Non-pigmented ciliary epithelial cell (primary cell): ENCODE measurements at places on chromosomes 13 and 19.

DNA sequence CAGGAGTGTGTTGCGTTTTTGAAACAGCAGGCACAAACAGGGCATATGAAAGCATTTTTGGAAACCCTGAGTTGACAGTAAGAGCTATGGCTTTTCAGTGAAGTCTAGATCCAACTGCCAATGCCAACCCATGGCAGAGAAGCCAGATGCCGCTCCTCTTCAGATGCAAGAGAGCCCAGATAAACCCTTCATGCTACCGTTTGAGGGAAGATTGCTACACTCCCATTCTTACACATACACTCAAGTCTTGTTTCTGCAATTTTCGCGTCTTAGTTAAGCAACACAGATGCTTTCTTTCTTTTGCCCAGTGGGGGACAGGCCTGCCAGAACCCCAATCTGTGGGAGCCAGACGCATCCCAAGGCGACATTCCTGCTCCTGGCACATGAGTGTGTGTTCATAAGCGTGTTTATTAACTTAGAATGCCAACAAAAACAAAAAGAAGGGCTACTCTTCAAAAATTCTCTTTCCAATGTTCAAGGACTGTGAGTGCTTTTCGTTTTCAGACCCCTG lies 10.4 kb downstream of the BORCS8 start:
- no peak for DNase-seq

DNA sequence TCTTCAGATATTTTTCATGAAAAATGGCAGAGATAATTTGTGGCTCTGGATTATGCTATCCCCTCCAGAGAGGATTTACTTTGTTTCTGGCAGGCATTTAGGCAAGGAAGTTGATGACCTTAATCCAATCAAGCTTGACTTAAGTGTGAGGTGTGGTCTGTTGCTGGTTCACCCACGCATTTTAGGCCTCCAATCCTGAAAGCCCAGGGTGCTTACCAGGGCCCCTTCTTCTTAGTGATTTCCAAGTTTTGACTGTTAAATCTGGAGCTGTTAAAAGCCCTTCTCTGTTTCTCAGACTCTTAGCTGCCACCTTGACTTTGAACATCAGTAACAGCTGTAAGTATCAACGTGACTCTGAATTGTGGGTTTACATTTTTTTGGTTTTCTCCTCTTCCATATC lies 161.8 kb downstream of the DNAJC15 start:
- DNase-seq: no peak

- DNase-seq: no peak
Observed at GRCh38 chr19:43636121-43636683, 3.4 kb downstream of the CADM4 start.

DNA sequence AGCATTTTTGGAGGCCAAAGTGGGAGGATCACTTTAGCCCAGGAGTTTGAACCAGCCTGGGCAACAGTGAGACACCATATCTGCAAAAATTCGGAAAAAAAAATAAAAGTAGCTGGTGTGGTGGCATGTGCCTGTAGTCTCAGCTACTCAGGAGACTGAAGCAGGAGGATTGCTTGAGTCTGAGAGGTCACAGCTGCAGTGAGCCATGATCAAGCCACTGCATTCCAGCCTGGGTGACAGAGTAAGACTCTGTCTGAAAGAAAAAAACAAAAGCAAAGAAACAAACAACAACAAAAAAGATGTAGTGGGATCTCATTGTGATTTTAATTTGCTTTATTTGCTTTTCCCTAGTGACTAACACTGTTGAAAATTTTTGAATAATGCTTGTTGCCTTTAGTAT lies 394.7 kb upstream of the KLHL1 start:
- DNase-seq: no peak

DNA sequence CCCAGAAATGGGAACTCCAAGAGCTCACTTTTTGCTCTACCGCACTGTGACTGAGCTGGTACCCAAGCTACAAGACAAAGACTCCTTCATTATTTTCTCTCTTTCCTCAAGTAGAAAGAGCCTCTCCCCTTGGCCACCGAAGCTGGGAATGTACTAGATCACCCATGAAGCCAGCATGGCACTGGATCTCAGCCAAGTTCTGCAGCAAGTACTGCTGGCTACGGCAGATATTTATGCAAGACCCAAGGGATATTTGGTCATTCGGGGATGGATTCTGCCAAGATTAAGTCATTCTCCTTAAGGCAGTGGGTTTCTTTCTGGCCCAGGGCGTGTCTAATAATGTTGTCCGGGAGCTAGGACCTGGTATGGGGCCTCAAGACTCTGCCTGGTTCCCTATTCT lies 633.5 kb downstream of the SLITRK1 start:
- no peak for DNase-seq

DNA sequence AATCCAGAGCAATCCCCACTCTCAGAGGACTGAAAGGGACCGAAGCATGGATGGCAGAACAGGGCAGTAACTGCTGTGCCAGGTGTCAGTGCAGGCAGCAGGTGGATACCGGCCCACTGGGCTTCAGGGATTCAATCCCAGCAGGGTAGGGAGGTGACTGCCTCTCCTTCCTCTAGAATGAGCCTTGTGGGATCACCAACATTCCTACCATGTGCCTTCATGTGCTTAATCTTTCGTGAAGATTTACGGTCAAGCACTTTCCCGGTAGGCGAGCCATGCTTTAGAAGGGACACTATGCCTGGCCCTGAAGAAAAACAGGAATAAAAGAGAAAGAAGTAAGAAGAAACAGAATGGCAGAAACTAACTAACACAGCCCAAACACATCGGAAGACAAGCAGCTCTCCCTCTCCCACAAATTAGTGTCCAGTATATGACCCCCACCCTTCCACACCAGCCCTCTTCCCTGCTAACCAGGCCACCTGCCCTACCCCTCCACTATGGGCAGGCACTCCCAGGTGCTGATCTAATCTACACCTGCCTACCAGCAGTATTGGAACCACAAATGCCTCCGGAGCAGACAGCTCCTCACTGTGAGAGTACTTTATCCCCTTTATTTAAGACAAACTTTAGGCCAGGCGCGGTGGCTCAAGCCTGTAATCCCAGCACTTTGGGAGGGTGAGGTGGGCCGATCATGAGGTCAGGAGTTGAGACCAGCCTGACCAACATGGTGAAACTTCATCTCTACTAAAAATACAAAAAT lies 162.5 kb downstream of the NUFIP1 start:
- DNase-seq: no peak

GRCh38 chr13:113945857-113946408 lies 27.9 kb downstream of the C13orf46 start:
- no peak for DNase-seq

DNA sequence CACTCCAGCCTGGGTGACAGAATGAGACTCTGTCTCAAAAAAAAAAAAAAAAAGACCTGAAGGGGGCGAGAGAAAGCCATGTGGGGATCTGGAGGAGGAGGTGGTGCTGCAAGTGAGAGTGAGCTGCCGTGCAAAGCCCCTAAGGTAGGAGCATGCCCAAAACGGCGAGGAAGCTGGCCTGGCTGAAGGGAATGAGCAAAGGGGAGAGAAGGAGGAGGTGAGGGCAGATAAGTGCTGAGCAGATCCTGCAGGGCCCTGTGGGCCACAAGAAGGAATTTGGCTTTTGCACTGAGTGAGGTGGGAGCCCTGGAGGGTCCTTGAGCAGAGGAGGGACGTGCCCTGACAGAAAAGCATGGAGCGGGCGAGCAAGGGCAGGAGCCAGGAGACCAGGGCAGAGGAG lies 19.4 kb upstream of the ADGRE5 start:
- no peak for DNase-seq

DNA sequence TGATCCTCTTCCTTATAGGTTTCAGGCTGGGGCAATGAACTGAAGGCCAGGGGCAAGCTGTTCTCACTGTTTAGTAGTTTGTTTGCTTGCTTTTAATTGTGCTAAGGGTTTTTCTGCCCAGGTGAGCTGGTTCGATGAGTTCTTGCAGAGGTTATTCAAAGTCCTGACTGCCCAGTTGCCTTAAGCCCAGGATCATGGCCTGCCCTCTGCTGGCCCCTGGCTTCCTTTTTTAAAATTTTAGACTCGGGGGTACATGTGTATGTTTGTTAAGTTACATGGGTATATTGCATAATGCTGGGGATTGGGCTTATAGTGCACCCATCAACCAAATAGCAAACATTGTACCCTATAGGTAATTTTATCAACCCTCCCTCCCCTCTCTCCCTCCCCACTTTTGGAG lies 65.7 kb downstream of the ZNF536 start:
- no peak for DNase-seq

- DNase-seq: no peak
Observed at GRCh38 chr19:29764361-29764760, 47.4 kb upstream of the CCNE1 start.

- DNase-seq: peak; percentile 8
Observed at GRCh38 chr19:9205501-9206113, 13.8 kb downstream of the OR7D4 start.

GRCh38 chr19:18906605-18907519 lies 10.9 kb upstream of the CERS1 start:
- no peak for DNase-seq

GRCh38 chr19:39525205-39525604 lies 7.4 kb downstream of the EID2B start:
- no peak for DNase-seq

DNA sequence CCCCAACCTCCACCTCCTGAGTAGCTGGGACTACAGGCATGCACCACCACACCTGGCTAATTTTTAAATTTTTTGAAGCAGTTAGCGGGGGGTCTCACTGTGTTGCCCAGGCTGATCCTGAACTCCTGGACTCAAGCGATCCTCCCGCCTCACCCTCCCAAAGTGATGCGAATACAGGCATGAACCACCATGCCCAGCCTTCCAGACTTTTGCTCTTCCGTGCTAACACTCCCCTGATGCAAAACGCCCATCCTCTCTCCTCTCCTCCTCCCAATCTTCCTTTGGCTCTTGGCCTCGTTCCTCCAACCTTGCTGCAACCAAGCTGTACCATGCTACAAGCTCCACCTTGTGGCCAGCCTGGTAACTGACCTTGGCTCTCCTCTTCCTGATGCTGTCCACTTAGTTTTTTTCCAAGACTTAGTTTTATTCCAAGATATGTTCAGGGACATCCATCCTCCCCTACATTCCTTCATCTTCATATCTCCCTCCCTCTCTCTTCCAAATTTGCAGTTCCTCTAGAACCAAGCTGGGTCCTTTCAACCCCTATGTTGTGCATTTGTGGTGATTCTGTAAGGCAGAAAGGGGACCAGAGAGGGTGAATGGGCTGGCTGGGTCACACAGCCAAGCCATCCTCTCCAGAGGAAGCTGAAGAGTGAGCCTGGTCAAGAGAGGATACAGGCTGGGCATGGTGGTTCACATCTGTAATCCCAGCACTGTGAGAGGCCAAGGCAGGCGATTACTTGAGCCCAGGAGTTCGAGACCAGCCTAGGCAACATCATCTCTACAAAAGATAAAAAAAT lies 32.8 kb downstream of the TINCR start:
- DNase-seq: no peak

DNA sequence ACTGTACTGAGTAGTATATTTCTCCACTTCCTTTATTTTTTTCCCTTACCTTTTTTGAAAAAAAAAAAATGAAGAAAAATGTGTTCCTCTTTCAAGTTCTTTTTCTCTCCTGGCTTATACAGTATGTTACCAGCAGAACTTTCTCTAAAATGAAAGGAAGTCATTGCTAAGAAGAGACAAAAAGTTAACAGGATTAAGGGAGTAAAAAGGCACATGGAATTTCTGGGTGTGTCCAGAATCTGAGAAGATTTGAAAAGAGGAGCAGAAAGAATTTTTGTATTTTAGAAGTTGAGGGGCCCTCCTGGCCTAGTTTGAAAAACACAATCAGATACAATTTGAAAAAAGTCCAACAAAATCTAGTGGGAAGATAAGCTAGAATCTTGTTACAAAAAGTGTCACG lies 21.0 kb upstream of the TRIM13 start:
- no peak for DNase-seq

- no peak for DNase-seq
Observed at GRCh38 chr19:29618871-29619270, 12.8 kb downstream of the POP4 start.

- peak; percentile 47 for DNase-seq
Observed at GRCh38 chr13:76331943-76332712, 554.1 kb downstream of the KCTD12 start.

DNA sequence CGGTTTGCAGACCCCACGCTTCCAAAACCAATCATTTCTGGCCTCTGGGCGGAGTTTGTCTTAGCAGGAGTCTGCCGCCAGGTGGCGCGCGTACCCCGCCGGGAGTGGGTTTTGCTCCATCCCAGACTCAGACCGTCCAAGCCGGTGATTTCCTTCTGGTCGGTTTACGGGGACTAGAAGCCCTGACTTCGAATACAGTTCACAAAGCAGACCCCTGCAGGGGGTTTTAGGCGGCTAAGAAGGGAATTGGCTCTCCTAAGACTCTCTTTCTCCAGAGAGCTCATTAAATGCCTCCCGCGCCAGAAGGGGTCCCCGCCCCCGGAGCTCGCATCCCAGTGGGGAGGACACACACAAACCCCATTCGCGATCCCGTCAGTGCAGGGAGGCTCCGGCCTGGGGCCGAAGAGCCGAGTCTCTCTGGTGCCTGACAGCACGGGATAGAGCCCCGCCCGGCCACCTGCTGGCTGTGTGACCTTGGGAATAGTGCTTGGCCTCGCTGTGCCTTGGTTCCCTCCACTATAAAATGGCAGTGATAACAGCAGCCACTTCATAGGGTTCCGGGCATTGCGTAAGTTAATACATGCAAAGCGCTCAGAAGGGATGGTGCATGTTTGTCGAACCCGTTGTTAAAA lies 8.6 kb upstream of the NUP62 start:
- DNase-seq: no peak

DNA sequence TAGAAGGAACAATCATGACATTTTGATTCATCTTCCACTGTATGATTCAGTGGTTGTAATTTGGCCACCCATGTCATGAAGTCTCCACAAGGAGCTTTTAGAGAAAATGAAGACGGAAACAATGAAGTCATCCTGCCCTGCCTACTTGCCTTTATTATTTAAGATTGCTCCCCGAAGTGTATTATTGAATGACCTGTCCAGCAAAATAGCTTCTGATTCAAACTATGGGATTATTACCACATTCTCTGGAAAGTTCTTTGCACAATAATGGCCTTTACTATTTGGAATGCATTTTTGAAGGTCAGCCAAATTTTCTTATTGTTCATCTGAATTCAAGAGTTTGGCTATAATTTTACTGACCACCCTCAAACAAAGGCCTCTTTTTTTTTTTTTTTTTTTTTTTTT lies 77.8 kb upstream of the RFC3 start:
- DNase-seq: peak; percentile 24

DNA sequence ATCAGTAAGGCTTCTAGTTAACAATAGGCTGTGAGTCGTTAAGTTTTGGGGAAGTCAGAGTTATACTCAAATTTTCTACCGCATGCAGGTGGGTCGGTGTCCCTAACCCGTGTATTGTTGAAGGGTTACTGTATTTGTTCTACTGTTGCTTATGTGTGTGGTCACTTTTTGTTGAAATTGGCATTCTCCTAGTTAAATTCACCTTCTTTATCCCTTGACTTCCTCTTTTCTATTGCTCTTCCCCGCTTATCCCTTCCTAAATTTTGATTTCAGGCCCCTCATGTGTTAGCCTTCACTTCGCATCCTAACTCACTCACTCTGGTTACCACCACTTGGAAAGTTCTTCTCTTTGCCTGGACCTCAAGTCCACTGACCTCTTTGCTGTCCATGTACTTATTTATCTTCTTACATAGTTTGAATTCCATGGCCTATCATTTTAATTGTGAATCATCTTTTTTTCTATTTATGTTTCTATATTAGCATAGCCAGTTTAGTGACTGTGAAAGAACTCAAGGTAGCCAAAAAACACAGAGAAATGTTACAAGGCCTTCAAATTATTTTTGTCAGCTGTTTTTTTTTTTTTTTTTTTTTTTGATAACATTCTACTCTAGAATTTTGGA lies 52.9 kb downstream of the NDFIP2 start:
- no peak for DNase-seq
